Hypothalamus (tissue), 51 donors: ENCODE measurements at places on chromosomes 4 and X.

DNA sequence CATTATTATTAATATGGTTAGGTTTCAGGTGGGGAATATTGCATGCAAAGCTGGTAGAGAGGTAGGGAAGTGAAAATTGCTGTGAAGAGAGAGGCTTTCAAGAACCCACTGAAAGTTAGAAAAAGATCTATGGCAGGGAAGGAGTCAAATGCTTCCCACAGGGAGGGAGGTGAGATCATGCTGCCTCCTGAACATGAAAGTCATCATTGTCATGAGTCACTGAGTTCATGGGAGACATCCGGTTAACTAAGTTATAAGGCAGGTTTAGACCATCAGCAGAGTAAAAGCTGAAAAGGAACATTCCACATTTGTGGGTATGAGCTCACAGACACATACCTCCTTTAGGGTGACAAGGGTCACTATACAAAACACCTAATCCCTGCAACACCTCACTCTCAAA, 16.2 kb downstream of the GATB start:
- no peak for DNase-seq

- no peak for DNase-seq
Observed at GRCh38 chrX:40581336-40581920, 658 bp downstream of the ATP6AP2 start.

- peak; percentile 70 for DNase-seq
Observed at GRCh38 chr4:52659001-52659721, at the start of gene USP46. TSS of gene USP46 (minus strand) at chr4:52659301. CDS start at chr4:52659150, 151 bp downstream.

GRCh38 chr4:1370321-1371124, 23.5 kb downstream of the UVSSA start:
- no peak for DNase-seq

GRCh38 chrX:49876750-49877149, 2.5 kb upstream of the USP27X start:
- no peak for DNase-seq

GRCh38 chr4:7649741-7650531, 215.2 kb upstream of the PSAPL1 start:
- no peak for DNase-seq

GRCh38 chr4:7704091-7704490, 235.6 kb downstream of the AFAP1 start:
- no peak for DNase-seq

DNA sequence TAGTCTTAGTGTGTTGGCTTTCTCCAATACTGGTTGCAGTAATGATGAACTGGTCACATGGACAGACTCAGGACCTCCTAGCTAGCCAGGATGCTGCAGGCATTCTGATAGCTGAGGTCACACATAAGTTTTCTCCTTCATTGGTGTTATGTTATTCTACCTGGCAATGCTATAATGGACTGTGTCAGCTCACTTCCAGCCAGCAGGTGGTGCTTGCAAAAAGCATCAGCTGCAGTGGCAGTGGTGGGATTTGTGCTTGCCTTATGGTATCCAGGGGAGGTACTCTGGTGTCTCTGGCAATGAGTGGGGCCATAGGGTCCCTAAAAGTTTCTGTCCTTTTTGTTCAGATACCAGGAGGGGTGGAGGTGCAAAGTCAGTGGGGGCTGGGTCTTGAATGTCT, 33.6 kb downstream of the ZNF330 start:
- no peak for DNase-seq

DNA sequence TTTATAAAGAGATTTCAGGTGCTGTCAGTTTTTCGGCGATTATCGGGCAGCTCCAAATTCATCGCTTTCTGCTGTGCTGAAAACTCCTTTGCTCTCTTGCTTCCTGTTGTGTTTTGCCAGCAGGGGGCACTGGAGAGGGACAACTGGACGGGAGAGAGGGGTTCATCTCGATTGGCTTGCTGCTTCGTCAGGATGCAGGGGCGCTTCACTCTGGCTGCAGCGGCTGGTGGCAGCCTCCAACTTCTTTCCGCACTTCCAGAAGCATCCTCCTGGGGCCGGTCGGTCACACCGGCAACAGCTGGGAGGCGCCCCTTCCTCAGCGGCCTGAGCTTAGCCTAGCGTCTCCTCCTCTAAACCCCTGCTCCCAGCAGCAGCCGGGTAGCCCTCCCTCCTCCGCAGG, 29.5 kb downstream of the MSL3 start:
- peak; percentile 2 for DNase-seq

- DNase-seq = no peak
Observed at GRCh38 chrX:47576021-47576898, 6.0 kb upstream of the TIMP1 start.

- no peak for DNase-seq
Observed at GRCh38 chr4:14771504-14772175, 230.6 kb upstream of the CPEB2 start.

GRCh38 chr4:156238171-156238570, 284.5 kb upstream of the CTSO start:
- DNase-seq = no peak

- no peak for DNase-seq
Observed at GRCh38 chrX:27186671-27187070, 276.5 kb downstream of the PPP4R3C start.

DNA sequence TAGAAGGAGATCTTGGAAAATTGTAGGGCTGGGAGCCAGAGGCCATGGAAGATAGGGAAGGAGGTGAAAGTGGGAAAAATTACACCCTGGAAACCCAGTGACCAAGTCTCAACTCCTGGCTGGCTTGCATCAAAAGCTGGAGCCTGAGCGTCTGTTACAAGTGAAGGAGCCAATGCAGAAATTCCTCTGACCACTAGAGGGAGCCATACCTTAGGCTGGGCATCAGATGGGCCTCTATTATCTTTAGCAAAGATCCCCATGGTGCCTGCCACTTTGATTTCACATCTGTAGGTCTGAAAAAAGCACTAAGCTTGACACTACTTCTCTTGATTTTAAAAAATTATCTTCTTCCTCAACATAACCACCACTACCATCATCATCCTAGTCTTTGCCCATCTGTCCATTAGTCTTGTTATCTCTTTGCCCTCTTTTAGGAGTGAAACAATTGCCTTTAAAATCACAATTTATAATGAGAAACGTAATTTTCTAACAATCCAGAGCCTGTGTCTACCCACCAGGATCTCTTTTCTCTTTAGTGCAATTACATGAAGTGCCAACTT, 62.9 kb downstream of the ANAPC4 start:
- DNase-seq = peak; percentile 64

DNA sequence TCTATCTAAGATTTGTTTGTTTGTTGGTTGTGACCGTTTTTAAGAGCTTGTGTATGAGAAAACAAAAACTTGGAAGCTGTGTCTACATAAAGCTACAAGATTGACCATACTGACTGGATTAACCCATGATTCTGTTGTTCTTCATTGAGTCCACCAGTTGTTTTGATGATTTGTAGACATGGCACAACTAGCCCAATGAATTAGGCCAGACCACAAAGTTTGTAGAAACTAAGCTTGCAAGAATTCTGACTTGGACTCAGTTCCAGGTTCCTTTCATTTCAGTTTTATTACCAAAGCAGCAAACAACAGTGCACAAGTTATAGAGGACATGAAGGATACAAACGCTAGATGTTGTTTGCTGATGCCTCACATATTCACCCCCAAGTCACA, 119.3 kb downstream of the RASGEF1B start:
- no peak for DNase-seq

- no peak for DNase-seq
Observed at GRCh38 chr4:88242144-88242543, 42.2 kb downstream of the PPM1K start.

GRCh38 chrX:29941287-29941686, 274.1 kb upstream of the MAGEB2 start:
- DNase-seq = no peak

DNA sequence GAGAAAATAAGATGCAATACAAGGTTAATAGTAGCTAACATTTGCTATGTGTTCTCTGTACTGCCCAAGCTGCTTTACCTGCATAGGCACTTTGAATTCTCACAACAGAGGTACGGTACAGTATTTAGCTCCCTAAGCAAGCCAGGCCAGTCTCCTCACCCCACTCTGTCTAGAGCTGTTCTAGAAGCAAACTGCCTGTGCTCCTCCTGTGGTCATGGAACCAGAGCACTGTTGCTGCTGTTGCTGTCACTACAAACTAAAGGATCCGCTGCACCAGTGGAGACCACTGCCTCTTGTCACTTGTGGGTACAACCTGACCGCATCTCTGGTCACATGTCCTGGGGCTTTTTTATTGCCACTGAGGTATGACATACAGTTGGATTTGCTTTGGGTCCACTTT, 19.6 kb downstream of the ZNF330 start:
- no peak for DNase-seq

DNA sequence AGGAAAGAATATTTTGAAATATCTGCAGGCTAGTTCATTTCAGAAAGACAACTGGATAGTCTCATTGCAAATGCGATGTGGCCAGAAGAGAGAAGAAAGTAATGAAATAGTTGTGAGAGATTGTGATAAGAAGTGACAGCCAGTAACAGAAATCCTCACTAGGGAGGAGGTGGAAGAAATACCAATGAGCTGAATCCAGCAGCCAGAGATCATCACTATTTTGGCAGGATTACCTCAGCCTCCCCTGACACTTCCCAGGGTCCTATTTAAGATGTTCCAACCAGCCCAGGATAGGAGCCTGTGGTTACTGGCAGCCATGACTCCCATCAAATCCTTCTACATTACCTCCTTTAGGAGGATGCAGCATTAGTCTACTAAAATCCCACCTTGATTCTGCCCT, 76.7 kb upstream of the ARHGAP24 start:
- no peak for DNase-seq

DNA sequence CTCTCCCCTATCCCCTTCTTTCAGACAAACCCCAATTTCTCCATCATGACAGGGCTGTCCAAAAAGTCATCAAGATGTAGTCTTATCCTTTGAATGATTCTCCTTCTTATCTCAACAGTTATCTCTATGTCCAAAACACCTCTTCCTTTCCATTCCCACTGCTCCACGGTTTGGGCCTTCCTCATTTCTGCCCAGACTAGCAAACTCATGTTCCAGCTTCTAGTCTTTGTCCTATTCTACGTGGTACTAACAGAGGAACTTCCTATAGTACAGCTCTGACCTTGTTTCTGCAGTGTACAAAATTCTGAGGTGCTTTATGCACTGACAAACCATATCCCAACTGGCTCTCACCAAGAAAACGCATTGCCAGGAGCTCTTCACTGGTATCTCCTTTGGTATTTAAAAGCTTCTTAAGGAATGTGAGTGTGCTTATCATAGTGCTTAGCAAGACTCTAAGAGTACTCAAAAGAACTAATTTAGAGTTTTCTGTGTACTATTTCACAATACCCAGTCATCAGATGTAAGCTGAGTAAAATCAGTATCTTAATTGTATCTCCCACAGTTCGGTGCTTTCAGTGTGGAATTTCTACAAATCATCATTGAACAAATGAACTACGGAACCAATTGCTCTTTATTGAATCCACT, 65.5 kb downstream of the MAML3 start:
- DNase-seq = no peak

DNA sequence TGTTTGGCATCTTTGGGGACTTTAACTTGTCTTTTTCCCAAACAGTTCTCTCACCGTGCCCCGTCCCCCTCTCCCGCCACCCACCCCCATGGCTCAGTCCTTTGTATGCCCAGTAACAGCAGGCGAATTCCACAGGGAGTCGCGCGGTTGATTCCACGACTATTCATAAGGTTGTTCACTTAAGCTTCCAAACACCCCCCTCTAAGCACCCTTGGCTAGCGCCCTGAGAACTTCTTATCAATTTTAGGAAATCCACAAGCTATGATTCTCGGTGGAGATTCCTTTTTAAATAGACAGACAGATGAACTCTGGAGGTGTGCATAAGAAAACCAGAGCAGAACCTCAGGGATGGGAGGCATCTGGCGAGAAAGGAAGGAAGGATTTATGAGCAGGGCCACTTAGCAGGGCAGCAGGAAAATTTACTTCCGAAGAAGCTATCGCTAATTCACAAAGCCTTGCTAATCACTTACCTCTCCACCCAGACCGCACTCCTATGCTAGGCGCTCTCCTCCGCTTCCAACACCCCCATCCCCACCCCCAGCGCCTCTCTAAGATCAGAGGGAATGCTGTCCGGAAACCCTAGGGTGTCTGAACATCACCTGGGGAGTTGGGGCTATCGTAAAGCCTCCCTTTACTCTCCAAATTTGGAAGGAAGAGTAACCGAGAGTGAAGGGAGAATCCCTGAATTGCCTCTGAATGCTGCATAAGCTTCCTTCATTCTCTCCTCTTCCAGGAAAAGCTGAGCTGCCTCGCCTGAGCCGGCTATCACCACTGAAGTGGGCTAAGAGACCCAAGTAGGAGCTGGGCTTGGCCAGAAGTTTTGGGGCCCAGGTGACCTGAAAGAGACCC, 1.7 kb downstream of the UNC5C start:
- no peak for DNase-seq

DNA sequence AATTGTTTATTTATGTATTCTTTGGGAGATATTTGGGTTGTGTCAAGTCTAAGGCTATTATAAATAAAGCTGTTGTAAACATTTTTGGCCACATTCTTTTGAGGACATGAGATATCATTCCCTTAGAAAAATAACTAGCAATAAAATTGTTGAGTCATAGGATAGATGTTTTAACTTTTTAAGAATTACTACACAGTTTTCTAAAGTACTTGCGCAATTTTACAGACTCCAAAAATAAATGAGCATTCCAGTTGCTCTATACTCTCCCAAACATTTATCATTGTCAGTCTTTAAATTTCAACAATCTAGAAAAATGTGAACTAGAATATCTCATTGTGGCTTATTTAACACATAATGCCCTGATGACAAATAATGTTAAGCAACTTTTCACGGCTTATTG, 189.1 kb upstream of the ADGRL3 start:
- DNase-seq = no peak

DNA sequence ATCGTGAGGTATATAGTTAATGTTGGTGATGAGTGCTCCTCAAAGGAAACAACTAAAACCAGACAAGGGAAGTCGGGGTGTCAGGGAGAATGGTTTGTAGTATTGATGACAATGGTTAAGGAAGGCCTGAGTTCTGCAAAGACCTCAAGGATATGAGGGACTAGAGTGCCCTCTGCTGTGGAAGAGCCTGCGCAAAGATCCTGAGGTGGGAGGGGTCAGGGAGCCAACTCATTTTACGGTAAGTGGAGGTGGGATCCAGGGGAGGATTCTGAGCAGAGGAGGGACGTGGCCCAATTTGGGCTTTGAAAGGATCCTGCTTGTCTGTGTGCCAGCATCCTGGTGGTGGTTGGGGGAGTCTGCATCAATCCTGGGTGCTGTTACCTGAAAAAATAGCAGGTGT, 11.3 kb downstream of the UBA1 start:
- no peak for DNase-seq

GRCh38 chr4:6898763-6899162, 10.9 kb upstream of the TBC1D14 start:
- DNase-seq = no peak

GRCh38 chr4:40340030-40340429, 4.9 kb downstream of the CHRNA9 start:
- no peak for DNase-seq

- no peak for DNase-seq
Observed at GRCh38 chrX:130878350-130879341, 24.4 kb downstream of the ENOX2 start.

GRCh38 chr4:26294904-26295303, 25.9 kb upstream of the RBPJ start:
- DNase-seq = no peak

DNA sequence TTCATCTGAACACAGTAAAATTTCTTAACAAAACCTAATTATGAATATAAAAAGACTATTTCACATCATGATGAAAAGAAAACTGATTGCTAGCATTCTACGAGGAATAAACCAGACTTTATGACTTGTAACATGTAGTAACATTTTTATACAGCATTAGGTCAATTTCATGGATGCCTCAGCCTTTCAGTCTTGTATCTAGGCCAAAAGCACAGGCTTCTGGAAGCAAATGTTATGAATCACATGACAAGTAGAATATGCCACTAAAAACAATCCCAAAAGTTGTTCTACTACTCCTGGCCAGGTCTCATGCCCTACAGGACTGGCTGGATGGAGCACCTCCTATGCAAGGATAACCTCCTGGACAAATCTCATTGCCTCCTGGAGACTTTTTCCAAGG, 101.2 kb downstream of the ARHGAP6 start:
- DNase-seq = no peak
